Hepatocyte (in vitro differentiated cells): ENCODE measurements at places on chromosomes 6 and 20.

DNA sequence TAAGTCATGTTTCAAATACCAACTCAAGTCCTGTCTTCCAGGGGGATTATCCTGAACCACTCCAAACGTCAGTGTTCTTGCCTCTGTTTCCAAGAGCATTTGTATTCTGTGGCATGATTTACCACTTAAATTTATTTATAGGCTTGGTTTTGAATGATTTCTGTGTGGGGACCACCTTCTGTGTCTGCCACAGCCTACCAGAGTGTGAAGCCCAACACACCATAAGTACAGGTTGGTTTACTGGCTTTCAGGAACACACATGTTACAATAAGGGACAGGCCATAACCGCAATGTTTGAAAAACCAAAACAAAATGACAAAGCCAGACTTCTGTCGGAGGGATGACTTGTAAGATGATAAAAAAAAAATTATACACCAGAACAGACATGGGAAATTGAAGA is 56.5 kb upstream of the MAP3K7 start:
- DNase-seq, result no peak

- peak; percentile 50 for DNase-seq
Measured at GRCh38 chr20:37526839-37527637, 638 bp downstream of the BLCAP start.

DNA sequence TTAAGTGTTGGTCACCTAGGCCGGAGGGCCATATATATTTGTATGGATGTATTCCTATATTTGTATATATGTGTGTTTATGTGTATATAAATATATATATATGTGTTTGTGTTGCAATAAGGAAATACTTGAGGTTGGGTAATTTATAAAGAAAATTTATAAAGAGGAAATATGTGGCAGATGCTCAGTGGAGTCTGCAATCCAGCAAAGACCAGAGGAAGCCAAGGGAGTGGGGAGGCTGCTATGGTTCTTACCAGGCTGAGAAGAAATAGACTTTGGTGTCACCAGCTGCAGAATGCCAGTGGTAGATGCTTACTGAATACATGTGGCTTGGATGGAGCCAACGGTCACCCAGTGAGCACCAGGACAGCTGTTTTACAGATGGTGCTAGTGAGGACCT is 97.4 kb upstream of the ELOVL5 start:
- DNase-seq, result no peak

GRCh38 chr6:101126501-101126900 is 245.4 kb upstream of the ASCC3 start:
- DNase-seq, result no peak

DNA sequence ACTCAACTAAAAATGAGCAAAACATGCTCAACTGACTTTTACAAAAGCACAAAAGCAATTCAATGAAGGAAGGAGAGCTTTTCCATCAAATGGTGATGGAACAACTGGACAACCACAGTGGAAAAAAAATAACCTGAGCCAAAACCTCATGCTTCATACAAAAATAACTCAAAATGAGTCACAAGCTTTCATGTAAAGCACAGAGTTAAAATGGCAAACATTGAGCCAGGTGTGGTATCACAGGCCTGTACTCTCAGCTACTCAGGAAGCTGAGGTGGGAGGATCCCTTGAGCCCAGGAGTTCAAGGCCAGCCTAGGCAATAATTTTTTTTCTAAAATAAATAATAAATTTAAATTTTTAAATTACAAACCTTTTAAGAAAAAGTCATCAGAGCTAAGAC is 18.4 kb upstream of the HLA-G start:
- no peak for DNase-seq

GRCh38 chr20:33053291-33054106 is at the start of gene BPIFB3:
BPIFB3 (plus strand) TSS chr20:33053903; CDS start chr20:33055436, 1,533 bp downstream.
- no peak for DNase-seq

- no peak for DNase-seq
Measured at GRCh38 chr20:58243653-58244410, 15.4 kb upstream of the ANKRD60 start.

DNA sequence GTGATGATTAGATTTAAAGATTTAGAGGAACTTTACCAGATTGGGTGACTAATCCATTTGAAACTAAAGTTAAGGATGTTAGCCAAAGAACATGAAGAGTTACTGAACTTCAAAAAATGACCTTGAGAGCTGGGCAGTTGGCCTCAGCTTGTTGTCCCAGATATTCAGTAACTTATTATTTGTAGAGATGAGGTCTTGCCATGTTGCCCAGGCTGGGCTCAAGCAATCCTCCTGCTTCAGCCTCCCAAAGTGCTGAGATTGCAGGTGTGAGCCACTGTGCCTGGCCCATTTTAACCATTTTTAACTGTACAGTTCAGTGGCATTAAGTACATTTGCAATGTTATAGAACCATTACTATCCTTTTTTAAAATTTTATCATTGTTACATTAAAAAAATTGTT is 161.5 kb downstream of the SLC16A10 start:
- DNase-seq, result no peak

DNA sequence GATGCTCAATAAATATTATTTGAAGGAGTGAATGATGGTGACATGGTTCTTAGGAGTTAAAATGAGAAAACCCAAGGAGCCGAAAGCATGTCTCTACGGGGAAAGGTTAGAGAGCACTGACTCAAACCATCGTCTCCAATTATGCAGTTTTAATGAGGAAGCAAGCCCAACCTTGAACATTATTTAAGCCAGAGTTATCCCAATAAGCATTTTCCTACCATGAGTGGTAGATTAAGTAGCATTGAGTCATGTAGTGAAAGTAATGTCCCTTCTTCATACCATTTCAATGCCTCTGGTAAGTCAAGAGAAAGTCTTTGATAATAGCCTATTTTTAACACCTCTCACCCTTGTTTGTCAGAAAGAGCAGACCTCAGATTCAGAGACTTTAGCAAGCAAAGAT is 13.5 kb downstream of the TSHZ2 start:
- no peak for DNase-seq

- DNase-seq, result no peak
Measured at GRCh38 chr6:41027241-41027640, 11.8 kb downstream of the UNC5CL start.

DNA sequence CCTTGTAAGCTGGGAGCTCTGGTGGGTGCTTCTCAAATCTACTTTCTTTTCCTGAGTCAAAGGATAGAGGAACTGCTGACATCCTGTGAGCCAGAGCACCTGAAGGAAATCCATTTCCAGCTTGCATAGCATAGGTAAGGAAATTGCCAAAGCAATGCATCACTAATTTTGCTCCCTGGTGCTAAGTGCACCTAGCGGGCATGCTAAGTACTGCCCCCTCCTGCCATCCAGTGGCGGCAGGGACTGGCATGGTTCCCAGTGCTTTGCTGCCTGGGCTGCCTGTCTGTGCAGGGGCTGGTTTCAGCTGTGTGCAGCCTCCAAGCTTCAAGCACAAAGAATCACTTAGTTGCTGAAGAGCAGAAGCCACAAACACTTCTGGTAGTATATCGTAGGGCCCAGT is 63.9 kb downstream of the FARS2 start:
- no peak for DNase-seq

DNA sequence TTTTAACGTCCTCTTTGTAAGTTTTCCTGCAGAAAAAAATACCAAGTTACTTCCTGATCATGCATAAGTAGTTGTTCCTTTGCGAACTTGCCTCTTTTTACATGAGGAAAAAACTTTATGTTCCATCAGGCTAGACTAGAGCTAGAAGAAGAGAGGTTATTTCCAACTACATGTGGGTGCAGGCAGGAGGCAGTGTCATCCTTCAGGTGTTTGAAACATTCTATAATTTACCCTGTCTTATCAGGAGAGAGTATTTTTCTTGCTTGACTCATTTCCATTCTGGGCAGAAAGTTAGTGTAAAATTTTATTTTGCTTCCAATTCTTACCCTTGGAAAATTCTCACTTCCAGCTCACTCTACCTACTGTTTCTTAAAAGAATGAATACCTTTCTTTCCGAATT is 28.5 kb upstream of the EPHA7 start:
- DNase-seq, result no peak

DNA sequence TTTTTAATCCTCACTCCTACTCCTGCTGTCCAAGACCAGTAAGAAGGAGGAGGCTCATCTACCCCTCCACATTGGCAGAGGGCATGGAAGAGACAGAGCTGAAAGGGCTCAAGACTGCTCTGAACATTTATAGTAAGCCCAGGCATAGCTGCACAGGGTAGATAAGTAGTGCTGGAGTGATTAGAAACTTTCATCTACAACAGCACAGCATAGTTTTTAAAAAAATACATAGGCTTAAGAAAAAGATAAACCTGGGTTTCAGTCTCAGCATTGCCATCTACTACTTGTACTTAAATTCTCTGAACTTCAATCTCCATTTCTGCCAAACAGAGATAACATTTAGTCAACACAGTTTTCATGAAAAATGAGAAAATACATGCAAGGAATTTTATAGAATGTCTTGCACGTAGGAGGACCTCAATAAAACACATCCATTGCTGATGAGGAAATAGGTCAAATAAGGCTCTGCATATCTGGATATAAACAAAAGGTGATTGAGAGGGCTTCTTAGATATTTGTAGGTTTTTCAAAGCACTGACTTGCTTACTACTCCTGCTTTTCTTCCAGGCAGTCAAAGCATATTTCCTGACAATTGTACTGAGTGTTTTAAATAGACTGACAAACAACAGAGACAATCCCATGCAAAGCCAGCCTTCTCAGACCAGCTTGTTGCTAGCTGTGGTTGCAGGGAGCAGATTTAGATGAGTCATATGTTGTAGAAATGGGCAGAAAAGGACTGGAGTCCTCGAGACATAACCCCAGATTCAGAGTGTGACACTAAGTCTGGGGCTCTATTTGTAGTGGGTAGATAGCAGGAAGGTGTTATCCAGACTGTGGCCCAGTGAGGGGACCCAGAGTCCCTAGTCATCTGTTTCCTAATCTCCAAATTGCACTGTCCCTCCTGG is 107.4 kb upstream of the TAB2 start:
- peak; percentile 54 for DNase-seq

DNA sequence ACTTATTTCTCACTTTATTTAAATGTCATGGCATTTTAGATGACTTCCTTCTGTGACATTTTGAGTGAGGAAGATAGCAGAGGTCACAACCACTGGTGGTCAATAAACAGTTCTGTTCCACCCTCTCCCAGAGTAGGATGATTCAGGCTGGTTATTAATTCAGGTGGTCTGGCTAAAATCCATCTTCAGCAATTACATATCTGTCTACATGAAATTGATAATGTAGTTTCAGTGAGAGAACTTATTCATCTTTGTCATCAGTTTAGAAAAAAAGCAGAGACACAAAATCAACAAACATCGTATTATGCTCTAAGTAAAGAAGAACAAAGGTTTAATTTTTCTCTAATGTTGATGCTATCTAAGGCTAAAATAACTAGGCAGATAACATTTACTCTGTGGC is 525.5 kb downstream of the TENT5A start:
- DNase-seq, result no peak
